NCI-H774 (cell line): ENCODE measurements at places on chromosomes 1 and 21.

DNA sequence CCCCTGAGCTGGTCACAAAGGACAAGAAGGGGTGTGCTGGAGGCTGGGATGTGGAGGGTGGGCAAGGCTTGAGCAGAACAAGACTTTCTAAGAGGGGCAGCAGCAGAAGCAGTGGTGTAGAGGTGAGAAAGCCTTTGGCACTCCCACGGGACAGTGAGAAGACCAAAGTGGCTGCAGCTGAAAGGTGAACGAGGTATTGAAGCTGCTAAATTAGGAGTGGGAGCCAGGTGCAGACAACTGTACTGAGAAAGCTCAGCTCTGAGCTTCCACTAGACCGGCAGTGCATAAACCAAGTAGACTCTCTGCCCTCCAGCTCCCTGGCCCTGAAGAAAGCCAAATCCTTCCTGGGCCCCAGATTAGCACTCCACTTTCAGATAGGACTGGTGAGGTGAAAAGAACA, 93.0 kb downstream of the VWA5B1 start:
- no peak for DNase-seq

GRCh38 chr1:171351961-171352360, 38.0 kb downstream of the FMO4 start:
- DNase-seq, result no peak

DNA sequence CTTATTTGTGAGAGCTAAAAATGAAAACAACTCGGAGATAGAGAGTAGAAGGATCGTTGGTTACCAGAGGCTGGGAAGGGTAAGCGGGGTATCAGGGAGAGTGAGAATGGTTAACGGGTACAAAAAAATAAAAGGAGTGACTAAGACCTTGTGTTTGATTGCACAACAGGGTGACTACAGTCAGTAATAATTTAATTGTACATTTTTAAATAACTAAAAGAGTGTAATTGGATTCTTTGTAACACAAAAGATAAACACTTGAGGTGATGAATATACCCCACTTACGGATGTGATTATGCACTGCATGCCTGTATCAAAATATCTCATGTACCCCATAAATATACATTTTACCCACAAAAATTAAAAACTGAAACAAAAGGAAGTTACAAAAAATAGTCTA, 29.4 kb downstream of the FOXJ3 start:
- DNase-seq, result no peak

- DNase-seq, result no peak
Measured at GRCh38 chr1:44848456-44849181, 5.6 kb upstream of the PTCH2 start.

- DNase-seq, result no peak
Measured at GRCh38 chr1:185483664-185484450, 166.8 kb upstream of the IVNS1ABP start.

DNA sequence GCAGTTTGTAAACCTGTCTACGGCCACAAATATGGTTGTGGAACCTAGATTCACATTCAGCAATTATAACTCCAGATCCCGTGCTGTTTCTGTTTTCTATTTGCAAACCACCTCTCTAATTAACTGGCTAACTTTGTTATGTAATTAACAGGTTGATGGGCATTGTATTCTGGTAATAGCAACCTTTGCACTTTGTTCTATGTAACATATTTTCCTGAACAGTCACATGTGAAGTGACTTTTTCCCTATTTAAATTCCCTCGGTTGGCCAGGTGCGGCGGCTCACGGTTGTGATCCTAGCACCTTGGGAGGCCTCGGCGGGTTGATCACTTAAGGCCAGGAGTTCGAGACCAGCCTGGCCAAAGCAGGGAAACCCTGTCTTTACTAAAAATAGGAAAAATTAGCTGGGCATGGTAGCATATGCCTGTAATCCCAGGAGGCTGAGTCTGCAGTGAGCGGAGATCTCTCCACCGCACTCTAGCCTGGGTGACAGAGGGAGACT, 1.4 kb downstream of the ACADM start:
- no peak for DNase-seq

GRCh38 chr1:199545780-199546179, 481.7 kb upstream of the NR5A2 start:
- no peak for DNase-seq

- no peak for DNase-seq
Measured at GRCh38 chr1:34358636-34359035, 181.9 kb downstream of the C1orf94 start.

GRCh38 chr1:97621955-97622354, 298.9 kb downstream of the DPYD start:
- DNase-seq, result no peak

DNA sequence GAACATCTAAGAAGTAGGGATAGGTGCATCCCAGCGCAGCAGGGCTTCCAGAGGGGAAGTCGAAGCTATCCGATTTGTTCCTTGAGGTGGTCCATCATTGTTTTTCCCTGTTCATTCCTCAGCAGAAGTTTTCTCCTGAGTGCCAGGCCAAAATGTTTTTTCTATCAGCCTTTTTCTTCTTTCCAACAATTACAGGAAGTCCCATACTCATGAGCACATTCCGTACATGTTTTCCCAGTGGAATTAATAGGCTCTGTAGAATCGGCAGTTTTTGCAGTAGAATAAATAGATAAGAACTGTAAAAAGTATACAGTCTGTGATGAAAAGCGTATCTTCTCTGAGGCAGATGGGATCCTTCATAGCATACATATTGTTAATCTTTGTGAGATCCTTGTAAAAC, 24.8 kb downstream of the CD101 start:
- DNase-seq, result no peak

GRCh38 chr1:19038096-19038495, 81.6 kb upstream of the IFFO2 start:
- no peak for DNase-seq

- DNase-seq, result no peak
Measured at GRCh38 chr1:31479811-31480210, 66.8 kb downstream of the SERINC2 start.

DNA sequence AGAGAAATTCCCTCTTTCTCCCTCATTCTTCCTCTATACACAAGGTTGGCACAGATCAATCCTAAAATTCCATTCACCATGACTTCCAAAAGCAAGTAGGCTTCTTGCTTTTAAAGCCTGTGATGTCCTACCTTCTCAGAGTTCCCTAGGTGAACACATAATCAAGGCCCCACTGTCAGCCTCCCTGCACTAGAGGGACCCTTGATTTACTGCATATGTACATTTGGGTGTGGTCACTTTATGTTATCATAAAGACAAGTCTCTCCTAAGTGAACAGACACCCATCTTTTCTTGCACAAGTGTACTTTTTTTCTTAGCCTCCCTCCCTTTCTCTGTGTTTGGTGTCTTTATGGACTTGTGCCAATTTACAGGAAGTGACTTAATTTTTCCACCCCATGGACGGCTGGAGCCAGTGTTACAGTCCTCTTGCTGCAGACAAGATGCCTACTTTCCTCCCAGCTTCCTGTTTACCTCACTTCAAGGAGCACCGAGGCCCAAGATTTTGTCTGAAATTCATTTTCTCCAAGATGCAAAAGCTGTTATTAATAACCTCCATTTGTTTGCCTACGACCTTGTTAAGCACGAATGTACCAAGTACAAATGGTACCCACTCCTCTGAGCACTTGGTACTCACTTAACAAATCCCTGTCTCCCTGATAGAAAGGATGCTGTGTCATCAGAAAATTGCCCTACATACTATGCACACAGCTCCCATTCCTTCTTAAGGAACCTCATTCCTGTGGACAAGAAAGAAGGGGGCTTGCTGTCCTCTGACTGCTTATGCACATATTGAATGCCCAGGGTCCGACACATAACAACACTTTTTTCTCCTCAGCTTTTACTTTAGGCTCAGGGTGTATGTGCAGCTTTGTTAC, 82.8 kb upstream of the SLC44A3 start:
- no peak for DNase-seq

DNA sequence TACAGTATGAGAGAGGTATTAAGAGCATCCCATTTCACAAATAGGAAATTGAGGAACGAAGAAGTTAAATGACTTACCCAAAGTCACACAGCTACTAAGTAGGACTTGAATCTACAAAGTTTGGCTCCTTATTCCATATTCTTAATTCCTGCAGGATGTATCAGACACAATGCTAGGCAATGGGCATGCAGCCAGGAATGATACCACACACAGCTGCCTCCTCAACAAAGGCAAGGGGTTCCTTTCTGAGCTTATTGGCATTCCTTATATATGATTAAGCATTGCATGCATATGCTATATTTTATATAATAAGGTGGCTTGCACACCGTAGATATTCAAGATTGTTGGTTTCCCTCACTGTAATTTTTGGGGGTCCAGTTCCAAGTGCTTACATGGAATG, 34.2 kb upstream of the JUN start:
- peak; percentile 11 for DNase-seq

- DNase-seq, result no peak
Measured at GRCh38 chr1:53001128-53001527, 60.9 kb upstream of the PODN start.

- DNase-seq, result no peak
Measured at GRCh38 chr1:28340221-28340974, 11.6 kb downstream of the MED18 start.

GRCh38 chr1:20325844-20326420, 35.3 kb downstream of the VWA5B1 start:
- no peak for DNase-seq

- DNase-seq, result no peak
Measured at GRCh38 chr1:14143777-14144176, 443.8 kb downstream of the PRDM2 start.

- no peak for DNase-seq
Measured at GRCh38 chr1:214455971-214456867, 95.2 kb downstream of the PTPN14 start.

GRCh38 chr1:199685369-199685768, 342.1 kb upstream of the NR5A2 start:
- DNase-seq, result no peak

DNA sequence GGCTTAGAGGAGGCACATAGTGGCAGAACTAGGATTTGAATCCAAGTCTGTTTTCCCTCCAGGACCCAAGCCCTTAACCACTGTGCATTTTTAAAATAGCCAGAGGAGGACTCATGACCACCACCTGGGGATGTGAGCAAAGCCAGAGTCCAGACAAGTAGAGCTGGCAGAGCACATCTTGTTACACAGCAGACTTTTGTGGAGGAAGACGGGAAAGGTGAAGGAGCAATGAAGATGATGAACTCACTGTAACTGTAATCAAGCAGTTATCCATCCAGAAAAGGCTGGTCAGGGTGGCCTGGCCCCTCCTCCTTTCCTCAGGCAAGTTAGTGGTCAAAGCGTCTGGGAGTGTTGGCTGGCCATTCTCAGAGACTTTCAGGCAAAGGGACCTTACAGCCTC, 50.9 kb downstream of the SLC44A3 start:
- no peak for DNase-seq

- DNase-seq, result no peak
Measured at GRCh38 chr1:234724516-234725176, 114.7 kb upstream of the IRF2BP2 start.

DNA sequence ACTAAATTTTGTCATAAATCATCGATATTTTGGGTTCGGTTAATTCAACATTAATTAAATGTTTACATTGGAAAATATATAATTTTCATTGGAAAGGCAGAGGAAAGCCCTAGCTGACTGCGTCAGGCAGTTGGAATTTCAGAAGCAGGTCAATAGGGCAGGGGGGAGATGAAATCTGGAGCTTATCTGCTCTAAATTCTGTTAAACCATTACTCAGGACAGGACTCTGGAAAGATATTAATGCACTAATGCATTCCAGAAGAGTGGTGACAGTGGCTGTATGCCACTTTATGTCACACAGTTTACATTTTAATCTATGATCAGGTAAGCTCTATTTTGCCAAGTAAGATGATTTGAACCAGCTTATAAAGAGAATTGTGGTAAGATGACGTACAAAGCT, 153.0 kb upstream of the B3GALT2 start:
- no peak for DNase-seq

DNA sequence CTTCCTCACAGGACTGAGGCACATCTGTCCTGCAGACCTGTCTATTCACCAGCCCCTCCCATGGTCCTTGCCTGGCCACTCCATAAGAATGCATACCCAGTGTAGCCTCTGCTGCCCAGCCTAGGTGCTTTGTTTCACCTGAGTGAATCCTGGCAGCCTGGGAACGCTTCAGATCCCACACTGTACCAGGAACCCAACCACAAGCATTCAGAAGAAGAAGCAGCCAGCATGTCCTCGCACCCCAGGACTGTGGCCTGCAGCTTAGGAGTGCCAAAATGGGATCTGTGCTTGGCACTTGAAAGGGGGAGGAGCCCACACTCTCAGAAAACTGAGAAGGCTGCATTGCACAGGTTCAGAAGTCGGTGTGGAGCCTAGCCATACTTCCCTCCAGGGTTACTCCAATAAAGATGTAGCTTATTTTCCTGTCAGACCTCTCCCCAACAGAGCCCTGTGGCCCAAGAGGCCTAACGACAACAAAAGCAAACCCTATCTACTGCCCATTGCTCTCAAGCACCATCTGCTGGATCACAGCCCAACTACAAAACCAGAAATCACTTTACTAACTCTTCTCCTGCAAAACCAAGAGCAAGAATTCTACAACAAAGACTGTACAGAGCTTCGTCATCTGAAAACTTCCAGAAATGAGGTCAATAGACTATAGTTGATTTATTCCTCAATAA, 923.1 kb upstream of the NEGR1 start:
- no peak for DNase-seq

DNA sequence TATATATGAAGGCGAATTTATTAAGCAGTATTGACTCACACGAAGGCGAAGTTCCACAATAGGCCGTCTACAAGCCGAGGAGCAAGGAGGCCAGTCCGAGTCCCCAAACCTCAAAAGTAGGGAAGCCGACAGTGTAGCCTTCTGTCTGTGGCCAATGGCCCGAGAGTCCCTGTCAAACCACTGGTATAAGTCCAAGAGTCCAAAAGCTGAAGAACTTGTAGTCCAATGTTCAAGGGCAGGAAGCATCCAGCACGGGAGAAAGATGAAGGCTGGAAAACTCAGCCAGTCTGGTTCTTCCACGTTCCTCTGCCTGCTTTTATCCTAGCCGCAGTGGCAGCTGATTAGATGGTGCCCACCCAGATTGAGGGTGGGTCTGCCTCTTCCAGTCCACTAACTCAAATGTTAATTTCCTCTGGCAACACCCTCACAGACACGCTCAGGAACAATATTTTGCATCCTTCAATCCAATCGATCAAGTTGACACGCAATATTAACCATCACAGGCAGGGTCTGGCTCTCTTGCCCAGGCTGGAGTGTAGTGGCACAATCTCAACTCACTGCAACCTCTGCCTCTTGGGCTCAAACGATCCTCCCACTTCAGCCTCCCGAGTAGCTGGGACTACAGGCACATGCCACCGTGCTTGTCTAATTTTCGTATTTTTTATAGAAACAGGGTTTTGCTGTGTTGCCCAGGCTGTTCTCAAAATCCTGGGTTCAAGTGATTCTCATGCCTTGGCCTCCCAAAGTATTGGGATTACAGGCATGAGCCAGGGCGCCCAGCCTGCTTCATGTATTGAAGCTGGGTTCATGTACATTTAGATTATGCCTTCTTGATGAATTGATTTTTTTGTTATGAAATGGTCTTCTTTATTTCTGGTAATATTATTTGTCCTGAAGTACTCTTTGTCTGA, 85.3 kb downstream of the DHRS3 start:
- DNase-seq, result no peak
